ENCODE measurements at places on chromosomes 16 and 17.

- H3K4me3 ChIP-seq = no peak overlapping the region
- no peak overlapping the region for H3K27ac ChIP-seq
- H3K27me3 ChIP-seq = no peaks in the 10 kb centered on the region
- no peaks in the 10 kb centered on the region for H3K36me3 ChIP-seq
- no peaks in the 10 kb centered on the region for H3K4me1 ChIP-seq
- no peak for DNase-seq
Measured at GRCh38 chr17:52828621-52829020, 670.1 kb upstream of the CA10 start.

DNA sequence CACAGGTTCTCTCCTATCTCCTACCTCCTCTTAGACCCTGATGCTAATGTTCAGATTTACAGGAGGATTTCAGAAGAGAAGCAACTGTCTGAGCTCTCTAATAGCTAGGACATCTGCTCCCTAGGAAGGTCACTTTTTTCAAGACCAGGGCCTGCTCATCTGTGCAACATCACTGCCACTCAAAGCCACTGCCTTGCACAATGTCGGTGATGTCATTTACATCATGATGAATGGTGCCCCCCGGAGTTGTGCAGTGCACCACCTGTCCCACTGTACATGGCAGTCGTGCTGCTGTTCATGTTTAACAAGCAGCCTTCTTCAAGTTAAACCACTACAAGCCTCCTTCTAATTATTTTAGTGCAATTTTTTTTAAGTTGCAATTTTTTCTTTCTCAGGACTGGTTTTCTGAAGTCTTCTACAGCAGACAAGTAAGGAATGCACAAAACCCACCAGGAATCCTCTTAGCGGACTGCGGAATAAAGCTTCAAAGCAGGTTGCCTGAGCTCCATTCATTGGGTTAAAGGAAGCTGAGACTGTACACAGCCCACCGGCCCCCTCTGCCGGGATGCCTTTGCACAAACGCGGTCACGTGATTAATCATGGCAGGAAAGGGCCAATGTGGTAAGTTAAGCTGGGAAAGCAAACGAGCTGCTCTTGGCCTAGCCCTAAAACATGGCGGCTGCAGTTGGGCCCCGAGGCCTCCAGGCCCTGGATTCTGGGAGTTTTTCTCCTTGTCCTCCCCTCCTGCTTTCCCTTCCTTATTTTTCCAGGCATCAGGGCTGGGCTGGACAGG is 74.1 kb downstream of the MYH11 start:
- H3K27me3 ChIP-seq = no peaks in the 10 kb centered on the region
- H3K27ac ChIP-seq = no peak overlapping the region
- no peaks in the 10 kb centered on the region for H3K4me1 ChIP-seq
- H3K4me3 ChIP-seq = no peak overlapping the region

GRCh38 chr17:80104321-80104955 is 3.1 kb downstream of the GAA start:
- H3K27ac ChIP-seq = no peak overlapping the region
- no peak for DNase-seq
- H3K4me1 ChIP-seq = no peaks in the 10 kb centered on the region
- no peak overlapping the region for H3K4me3 ChIP-seq

GRCh38 chr16:27349276-27349675 is 35.5 kb downstream of the IL4R start:
- peaks cover 13% of the 10 kb centered on the region for H3K36me3 ChIP-seq
- H3K27me3 ChIP-seq = no peaks in the 10 kb centered on the region
- no peak overlapping the region for H3K27ac ChIP-seq
- H3K4me3 ChIP-seq = no peak overlapping the region
- no peaks in the 10 kb centered on the region for H3K4me1 ChIP-seq
- DNase-seq = no peak

DNA sequence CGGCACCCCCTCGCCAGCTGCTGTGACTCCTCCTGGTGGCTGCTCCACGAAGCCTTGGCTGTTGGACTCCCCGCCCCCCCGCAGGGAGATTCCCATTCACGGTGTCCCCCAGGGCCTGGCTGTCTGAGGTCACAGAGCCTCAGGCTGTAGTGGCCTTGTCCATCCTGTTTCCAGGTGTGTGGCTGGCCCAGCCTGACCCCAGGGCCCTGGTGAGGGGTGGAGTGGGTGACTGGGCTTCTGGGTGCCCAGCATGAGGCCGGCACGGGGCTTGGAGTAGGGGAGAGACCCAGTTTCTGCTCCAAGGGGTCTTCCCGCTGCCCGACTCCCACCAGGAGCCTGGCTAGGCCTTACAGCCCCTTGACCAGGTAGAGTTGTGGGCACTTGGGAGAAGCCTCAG is 10.4 kb downstream of the PRSS27 start:
- H3K4me1 ChIP-seq = no peaks in the 10 kb centered on the region
- H3K36me3 ChIP-seq = peaks cover 8% of the 10 kb centered on the region
- no peak overlapping the region for H3K4me3 ChIP-seq
- H3K27me3 ChIP-seq = no peaks in the 10 kb centered on the region

GRCh38 chr17:64385187-64386083 is 5.2 kb downstream of the PECAM1 start:
- no peaks in the 10 kb centered on the region for H3K36me3 ChIP-seq
- H3K27me3 ChIP-seq = no peaks in the 10 kb centered on the region
- no peak overlapping the region for H3K27ac ChIP-seq
- no peak overlapping the region for H3K4me3 ChIP-seq
- no peaks in the 10 kb centered on the region for H3K4me1 ChIP-seq

DNA sequence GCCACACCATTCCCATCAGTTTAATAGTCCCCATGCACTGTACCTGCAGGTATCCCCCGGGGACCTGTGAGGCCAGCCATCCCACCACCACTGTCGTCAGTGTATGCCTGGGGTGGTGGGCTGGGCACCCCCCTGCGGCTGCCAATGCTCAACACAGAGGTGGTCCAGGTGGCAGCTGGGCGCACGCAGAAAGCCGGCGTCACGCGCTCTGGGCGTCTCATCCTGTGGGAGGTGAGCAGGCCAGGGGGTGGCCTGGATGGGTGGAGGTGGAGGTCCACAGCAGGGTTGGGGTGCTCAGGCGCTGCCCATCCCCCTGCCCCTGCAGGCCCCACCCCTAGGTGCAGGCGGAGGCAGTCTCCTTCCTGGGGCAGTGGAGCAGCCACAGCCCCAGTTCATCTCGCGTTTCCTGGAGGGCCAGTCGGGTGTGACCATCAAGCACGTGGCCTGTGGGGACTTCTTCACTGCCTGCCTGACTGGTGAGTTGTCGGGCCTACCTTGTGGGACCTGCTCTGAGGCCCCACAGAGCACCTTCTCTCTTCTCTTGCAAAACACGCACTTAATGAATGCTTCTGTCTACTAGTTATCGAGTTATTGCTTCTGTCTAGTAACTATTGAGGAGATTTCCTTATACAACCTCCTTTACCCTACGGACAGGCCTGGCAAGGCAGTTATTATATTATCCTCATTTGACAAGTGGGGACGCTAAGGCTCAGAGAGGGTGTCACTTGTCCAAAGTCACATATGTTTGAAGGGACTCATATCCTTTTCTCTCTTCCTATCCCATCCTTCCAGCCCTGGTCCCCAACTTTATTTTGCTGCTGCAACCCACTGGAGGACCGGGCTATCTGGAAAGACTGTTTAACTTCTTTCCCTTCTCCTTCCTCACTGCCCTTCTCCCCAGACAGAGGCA is 5.8 kb upstream of the TRAF4 start:
- no peaks in the 10 kb centered on the region for H3K27me3 ChIP-seq
- no peak overlapping the region for H3K4me3 ChIP-seq
- H3K36me3 ChIP-seq = no peaks in the 10 kb centered on the region
- no peak overlapping the region for H3K27ac ChIP-seq
- peaks cover 6% of the 10 kb centered on the region for H3K4me1 ChIP-seq

GRCh38 chr16:1196494-1196893 is 28.6 kb downstream of the TPSG1 start:
- H3K27ac ChIP-seq = no peak overlapping the region
- DNase-seq = no peak
- H3K36me3 ChIP-seq = no peaks in the 10 kb centered on the region
- no peaks in the 10 kb centered on the region for H3K4me1 ChIP-seq
- H3K27me3 ChIP-seq = no peaks in the 10 kb centered on the region

GRCh38 chr17:55768936-55769624 is 18.2 kb downstream of the PCTP start:
- H3K4me1 ChIP-seq = no peaks in the 10 kb centered on the region
- DNase-seq = no peak
- H3K4me3 ChIP-seq = no peak overlapping the region
- peaks cover 12% of the 10 kb centered on the region for H3K36me3 ChIP-seq
- no peak overlapping the region for H3K27ac ChIP-seq

DNA sequence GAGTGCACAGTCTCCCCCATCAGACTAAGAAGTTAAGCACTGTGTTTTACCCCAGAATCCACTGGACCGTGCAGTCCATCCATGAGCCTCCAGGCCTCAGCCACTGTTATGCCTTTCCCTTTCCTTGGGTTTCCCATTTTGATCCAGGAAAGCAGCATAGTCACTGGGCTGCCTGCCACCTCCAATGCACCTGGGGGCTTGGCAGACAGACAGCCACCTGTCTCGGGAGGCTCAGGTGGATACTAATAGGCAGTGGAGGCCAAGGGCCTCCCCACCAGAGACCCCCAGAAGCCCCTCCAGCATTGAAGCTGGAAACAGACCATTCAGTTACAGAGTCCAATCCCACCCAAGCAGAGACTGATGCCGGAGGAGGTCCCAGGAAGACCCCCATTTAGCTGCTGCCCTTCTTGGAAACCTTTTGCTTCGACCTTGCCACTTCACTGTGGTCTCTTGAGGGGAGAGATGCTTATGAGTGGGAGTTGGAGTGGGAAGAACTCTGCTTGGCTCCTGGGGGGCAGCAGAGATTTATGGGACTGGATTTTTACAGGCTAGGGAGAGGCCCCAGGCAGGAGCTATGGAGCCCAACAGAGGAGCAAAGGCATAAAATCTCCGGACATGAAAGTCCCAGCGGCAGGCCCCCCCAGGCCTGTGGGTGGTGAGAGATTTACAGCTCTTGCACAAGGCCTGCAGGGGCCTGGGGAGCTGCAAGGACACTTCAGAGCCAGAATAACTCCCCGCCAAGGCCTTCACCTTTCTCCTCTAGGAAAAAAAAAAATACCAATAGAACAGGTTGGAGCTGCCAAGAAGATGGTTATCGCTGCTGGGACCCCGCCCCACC is 12.2 kb upstream of the SP2 start:
- peaks cover 13% of the 10 kb centered on the region for H3K4me1 ChIP-seq
- no peaks in the 10 kb centered on the region for H3K36me3 ChIP-seq
- H3K4me3 ChIP-seq = no peak overlapping the region
- H3K27ac ChIP-seq = peak overlapping the region; percentile 78

GRCh38 chr17:50514936-50515702 is 6.9 kb downstream of the MYCBPAP start:
- H3K4me1 ChIP-seq = no peaks in the 10 kb centered on the region
- H3K36me3 ChIP-seq = no peaks in the 10 kb centered on the region
- H3K4me3 ChIP-seq = no peak overlapping the region
- no peak for DNase-seq
- no peaks in the 10 kb centered on the region for H3K27me3 ChIP-seq
- H3K27ac ChIP-seq = no peak overlapping the region

DNA sequence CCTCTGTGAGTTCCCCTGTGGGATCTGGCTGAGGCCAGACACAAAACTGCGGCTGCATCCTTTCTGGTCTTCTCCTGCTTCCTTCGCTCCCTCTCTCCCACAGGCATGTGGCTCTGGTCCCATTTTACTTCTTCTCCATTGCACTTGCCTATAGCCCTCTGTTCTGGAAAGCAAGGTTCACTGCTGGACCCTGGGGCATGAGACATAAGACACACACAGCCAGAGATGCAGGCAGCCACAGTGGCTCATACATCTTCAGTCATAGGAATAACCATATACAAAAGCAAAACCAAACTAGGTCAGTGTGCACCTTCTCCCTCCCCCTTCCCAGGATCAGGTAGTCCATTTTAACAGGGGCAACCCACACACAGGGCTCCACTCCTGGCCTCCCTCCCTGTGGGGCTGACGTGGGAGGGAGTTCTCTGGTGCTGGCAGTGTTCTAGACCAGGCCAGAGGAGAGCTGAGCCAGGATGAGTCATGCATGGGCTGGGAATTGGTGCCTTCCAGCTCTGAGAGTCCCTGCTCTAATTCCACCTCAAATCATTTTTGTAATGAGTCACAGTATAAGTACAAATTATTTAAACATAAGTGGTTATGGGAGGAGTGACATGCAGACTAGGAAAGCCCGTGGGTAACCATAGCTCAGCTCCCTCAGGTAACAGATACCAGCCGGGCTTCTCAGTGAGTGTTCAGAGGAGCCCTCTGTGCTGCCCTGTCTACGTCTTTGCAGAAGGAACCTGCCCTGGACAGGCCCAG is 58.0 kb downstream of the ASIC2 start:
- H3K4me3 ChIP-seq = no peak overlapping the region
- H3K27ac ChIP-seq = no peak overlapping the region
- no peaks in the 10 kb centered on the region for H3K4me1 ChIP-seq

- H3K36me3 ChIP-seq = no peaks in the 10 kb centered on the region
- no peaks in the 10 kb centered on the region for H3K27me3 ChIP-seq
- no peaks in the 10 kb centered on the region for H3K4me1 ChIP-seq
- H3K4me3 ChIP-seq = no peak overlapping the region
Measured at GRCh38 chr16:71889147-71889546, 5.2 kb upstream of the ZNF821 start.

GRCh38 chr17:79566251-79566955 is 44.4 kb downstream of the RBFOX3 start:
- no peaks in the 10 kb centered on the region for H3K36me3 ChIP-seq
- H3K4me3 ChIP-seq = no peak overlapping the region
- H3K27me3 ChIP-seq = no peaks in the 10 kb centered on the region
- no peak overlapping the region for H3K27ac ChIP-seq
- H3K4me1 ChIP-seq = no peaks in the 10 kb centered on the region
- no peak for DNase-seq

GRCh38 chr16:473046-474043 is 47.9 kb downstream of the RAB11FIP3 start:
- no peak overlapping the region for H3K4me3 ChIP-seq
- no peaks in the 10 kb centered on the region for H3K4me1 ChIP-seq
- no peaks in the 10 kb centered on the region for H3K36me3 ChIP-seq

- no peaks in the 10 kb centered on the region for H3K4me1 ChIP-seq
- peaks cover 18% of the 10 kb centered on the region for H3K36me3 ChIP-seq
- no peak for DNase-seq
- no peak overlapping the region for H3K27ac ChIP-seq
- no peaks in the 10 kb centered on the region for H3K27me3 ChIP-seq
Measured at GRCh38 chr16:46673320-46674013, 15.5 kb downstream of the VPS35 start.

DNA sequence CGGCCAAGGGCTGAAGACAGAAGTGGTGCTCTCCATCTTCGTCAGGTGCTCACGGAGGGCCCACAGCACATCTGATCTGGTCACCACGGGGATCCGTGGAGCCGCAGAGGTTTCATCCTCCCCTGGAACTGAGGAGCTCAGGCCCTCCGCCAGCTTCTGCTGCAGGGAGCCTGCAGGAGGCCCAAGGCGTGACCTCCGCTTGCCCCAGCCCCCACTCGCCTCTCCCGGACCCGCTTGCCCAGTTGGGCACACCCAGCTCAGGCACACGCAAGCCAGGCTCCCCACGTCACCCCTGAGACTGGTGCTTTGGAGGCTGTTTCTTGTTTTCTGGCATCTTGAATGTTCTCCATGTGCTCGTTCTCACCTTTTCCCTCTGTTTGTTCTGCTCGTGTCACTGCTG is 39.4 kb upstream of the CHMP6 start:
- no peaks in the 10 kb centered on the region for H3K36me3 ChIP-seq
- no peak for DNase-seq
- H3K27me3 ChIP-seq = no peaks in the 10 kb centered on the region
- H3K4me3 ChIP-seq = no peak overlapping the region

GRCh38 chr17:40903129-40903847 is 18.2 kb upstream of the KRT20 start:
- no peaks in the 10 kb centered on the region for H3K4me1 ChIP-seq

All from colonic mucosa (tissue), 4 donors.